ENCODE measurements at places on chromosomes 3 and 15.

GRCh38 chr3:134650431-134651346 is at the start of gene KY:
Gene KY (minus strand): TSS chr3:134651022. CDS start chr3:134650960, 62 bp downstream.
- no peak for DNase-seq

DNA sequence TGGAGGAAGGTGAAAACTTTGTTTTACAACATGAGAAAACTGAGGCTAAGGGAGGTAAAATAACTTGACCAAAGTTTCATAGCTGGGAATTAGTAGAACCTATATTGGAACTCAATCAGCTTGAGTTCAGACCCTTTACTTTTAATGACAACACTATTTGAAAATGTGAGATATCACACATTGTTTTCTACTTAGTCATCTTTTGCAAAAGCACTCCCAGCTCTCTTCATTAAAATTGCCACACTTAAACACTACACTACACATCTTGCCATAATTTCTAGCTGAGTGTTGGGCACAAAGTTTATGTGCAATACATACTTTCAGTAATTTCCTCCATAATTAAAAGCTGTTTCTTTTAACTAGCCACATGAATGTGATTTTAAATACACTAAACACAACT is 230.4 kb upstream of the DCBLD2 start:
- DNase-seq: no peak

GRCh38 chr3:143525408-143525807 is 322.9 kb downstream of the SLC9A9 start:
- DNase-seq: no peak

DNA sequence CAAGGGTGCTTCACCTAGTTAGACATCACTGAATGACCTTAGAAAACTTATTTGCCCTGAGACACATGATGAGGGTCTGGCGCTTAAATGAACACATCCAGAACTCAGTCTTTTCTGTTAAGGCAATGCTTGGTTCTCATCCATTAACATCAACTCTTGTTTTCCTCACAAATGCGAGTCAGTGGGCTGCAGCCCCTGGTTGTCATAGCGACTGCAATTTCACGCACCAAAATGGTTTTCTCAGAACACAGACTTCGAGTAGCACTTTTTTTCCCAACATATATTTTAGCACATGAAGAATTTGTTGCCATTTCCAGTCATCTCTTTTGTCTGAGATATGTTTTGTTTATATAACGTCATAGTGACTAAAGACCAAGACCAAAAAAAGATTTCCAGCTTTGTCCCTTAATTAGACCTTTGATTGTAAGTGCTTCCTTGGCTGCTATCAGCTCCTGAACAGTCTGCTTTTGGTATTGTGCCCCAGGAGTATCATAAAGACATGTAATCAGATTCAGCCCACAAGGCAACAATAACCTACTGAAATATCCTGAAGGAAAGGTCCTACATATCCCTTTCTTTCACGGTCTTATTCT is 68.5 kb downstream of the GPR176 start:
- no peak for DNase-seq

- no peak for DNase-seq
Observed at GRCh38 chr15:54149115-54149531, 170.9 kb downstream of the UNC13C start.

DNA sequence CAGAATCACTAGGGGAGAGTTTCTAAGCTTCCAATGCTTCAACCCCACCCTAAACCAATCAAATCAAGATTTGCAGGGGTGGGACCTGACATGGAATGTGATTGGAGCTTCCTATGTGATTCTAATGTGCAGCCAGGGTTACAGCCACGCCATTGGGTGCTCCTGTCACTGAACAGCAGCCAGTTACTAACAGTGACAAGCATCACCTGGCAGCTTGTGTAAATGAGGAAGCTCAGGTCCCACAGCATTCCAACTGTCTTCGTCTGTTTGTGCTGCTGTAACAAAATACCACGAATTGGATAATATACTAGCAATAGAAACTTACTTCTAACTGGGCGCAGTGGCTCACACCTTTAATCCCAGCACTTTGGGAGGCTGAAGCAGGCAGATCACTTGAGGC is 294.9 kb downstream of the SHQ1 start:
- DNase-seq: no peak

GRCh38 chr15:96340598-96341512 is 10.4 kb downstream of the NR2F2 start:
- DNase-seq: no peak

DNA sequence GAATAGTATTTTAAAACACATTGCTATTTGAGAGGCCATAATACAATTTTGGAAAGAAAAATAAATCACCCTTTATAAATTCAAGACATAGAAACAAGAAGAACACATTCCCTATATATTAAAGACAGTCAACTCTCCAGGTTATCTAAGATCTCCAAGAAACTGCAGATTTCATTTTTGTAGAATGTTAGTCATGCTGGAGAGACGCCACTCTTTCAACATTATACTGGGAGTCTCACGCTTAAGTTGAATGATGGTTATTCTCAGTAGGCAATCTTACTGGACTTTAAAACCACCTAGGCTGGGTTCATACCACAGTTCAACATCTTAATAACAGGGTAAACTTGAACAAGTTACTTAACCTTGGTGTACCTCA is 3.6 kb upstream of the CHRM5 start:
- DNase-seq: no peak

DNA sequence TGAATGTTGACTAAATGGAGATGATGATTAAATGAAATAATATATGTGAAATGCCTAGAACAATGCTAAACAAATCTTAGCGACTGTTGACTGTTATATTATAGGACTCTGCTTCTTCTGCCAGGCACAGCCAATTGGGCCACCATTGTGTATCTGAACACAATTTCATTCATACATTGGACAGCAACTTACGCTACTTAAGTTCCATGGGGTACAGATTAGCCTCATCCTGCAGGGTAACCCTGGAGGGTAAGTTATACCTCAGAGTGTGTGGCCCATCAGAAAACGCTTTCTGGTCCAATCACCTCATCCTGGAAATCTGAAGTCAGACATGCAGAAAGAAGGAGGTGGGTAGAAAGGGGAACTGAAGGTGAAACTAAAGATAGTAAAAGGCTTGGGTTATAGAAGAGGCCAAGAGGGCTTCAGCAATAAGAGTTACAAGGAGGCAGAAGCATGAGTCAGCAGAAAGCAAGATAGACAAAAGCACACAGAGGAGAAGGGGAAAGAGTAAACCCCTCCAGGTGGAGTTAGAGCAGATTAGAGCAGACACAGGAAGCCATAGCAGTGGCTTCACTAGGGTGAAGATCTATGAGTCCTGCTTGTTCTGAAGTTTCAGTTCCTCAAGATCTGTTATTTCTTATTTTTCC is 119.3 kb upstream of the SLC24A5 start:
- DNase-seq: no peak

DNA sequence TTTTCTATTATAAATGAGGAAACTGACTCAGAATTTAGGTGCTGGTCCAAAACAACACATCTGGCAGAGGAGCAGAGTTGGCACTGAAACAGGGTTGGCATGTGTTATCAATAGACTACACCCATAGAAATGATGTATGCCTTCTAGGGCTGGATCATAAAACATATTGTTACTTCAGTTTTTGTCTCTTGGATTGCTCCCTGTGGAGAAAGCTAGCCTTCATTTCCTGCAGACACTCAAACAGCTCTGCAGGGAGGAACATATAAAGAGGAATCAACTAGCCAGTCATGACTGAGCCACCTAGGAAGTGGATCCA is 507 bp upstream of the MRPL3 start:
- DNase-seq: no peak

GRCh38 chr3:27712136-27713077 is 9.7 kb downstream of the EOMES start:
- peak; percentile 74 for DNase-seq

GRCh38 chr15:99291643-99292042 is 40.4 kb downstream of the LRRC28 start:
- no peak for DNase-seq

- no peak for DNase-seq
Observed at GRCh38 chr3:74080056-74080461, 455.3 kb upstream of the PDZRN3 start.

- peak; percentile 26 for DNase-seq
Observed at GRCh38 chr3:120741837-120742197, 499 bp downstream of the RABL3 start.

DNA sequence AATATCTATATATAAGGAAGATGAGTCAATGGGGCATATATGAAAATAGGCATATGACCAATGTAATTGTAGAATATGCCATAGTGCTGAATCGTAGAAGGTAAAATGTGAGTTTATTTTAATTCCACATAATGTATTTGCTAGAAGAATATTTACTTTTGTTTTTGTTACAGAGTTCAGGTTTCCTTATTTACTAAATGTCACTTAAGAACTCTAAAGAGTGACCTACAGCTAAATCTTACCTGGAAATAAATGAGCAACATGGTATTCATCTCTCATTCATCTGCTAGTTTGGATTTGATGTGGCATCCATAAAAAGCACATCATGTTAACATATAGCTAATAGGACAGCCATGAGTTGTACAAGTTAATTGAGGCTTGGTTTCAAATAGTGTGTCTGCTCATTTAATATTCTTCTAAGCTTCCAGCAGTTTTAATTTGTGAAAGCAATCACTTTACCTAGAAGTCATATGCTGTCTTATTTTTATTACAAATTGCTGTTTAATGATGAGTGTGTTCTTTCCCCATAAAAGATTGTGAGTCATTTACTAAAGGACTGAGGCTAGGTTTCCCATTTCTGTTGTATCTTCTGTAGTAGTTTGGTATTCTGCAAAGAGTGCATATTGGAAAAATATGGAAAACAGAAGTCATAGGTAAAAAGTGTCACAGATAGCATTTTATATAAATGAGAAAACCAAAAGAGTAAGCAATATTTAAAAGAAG is 222.1 kb upstream of the POU1F1 start:
- DNase-seq: peak; percentile 52

DNA sequence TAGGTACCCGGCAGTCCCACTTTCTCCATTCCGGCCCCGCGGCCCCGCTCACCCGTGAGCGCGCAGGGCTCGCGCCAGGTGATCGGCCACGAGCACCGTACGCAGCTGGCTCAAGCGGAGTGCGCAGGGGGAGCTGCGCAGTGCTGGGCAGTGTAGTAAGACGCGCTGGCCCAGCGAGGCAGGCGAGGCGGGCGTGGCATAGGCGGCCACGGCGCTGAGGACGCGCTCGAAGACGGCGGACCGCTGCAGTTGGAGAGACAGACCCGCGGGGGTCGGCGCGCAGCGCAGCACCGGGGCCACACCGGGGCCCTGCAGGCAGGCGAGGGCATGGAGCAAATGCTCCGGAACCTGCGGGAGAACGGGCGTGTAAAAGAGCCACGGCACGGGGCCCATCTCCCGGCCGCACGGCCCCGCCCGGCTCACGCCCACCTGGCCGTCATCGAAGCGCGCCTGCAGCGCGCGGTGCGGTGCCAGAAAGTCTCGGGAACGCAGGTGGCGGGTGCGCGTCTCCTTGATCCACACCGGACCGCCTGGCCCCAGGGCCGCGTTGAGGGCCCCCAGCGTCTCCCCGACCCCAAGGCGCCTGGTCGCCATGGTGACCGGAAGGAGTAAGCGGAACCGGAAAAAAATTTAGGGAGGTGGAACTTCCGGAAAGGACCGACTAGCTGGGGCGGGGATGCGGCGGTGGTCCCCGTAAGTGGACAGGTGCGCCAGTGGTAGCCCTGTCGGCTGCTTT is at the start of gene DALRD3:
DALRD3 (minus strand) TSS at position 610 of the 736 bp plus-strand sequence; CDS start at position 594, 16 bp downstream.
- peak; percentile 75 for DNase-seq

DNA sequence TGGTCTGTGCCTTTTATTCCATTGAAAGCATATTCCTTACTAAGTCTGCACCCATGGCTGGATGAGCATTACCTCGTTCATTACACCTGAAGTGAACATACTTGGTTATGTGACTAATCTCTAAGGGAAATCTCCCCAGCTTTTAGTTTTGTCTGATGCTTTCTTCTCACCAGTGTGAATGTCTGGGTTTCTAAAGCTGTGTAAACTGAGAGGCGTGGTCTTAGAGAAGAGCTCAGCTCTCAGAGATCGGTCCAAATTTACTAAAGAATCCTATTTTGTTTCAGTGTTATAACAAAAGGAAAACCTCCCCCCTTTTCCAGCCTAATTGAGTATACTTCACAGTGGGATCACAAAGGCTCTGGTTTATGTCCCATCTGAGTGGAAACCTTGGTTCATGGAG is 352.3 kb downstream of the PTPRG start:
- no peak for DNase-seq

- no peak for DNase-seq
Observed at GRCh38 chr3:159859836-159860235, 128.8 kb upstream of the IL12A start.

GRCh38 chr3:79236496-79236895 is 531.3 kb downstream of the ROBO1 start:
- no peak for DNase-seq

GRCh38 chr15:40968290-40969085 is 15.2 kb downstream of the CHAC1 start:
- DNase-seq: no peak

DNA sequence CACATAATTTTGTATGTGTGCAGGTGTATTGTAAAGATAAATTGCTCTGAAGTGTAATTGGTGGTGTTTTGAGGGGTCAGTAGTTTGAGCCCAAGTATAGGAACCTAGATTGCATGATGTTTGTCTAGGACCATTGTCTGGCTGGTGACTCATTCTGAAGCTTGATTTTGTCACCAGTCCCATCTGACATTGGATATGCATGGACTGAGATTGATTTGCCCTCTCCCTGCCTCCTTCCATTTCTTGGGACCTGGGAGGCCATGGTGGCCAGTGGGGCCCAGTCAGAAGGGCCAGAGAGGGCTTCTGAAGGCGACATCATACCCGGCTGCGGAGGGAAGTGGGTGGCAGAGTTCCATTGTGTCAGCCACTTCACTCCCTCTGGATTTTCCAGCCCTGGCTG is 62.3 kb downstream of the PDIA5 start:
- no peak for DNase-seq

GRCh38 chr3:160569894-160570652 is 4.7 kb upstream of the KPNA4 start:
- no peak for DNase-seq

- DNase-seq: no peak
Observed at GRCh38 chr3:180280555-180280954, 243.8 kb upstream of the PEX5L start.

Measured in LoVo (cell line).